ENCODE measurements at places on chromosomes 12 and 14.

- DNase-seq: no peak
Measured at GRCh38 chr12:91361864-91362263, 179.2 kb upstream of the DCN start.

DNA sequence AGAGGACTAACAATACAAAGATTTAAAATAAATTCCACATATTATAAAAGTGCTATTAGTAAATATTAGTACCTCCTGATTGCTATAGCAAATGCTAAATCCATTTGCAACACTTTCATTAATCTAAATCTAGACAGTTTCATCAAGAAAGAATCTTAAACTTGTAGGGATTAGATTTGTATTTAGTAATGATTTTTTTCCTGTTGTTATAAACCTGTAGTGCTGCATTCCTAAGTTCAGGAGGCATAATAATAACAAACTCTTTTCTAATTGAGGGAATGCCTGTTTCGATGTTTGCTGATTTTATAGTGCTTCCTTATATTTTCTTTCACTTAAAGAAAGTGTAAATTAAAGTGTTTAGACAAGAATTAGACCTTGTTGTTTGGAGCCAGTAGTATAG is 166.1 kb downstream of the FOXA1 start:
- DNase-seq: no peak

DNA sequence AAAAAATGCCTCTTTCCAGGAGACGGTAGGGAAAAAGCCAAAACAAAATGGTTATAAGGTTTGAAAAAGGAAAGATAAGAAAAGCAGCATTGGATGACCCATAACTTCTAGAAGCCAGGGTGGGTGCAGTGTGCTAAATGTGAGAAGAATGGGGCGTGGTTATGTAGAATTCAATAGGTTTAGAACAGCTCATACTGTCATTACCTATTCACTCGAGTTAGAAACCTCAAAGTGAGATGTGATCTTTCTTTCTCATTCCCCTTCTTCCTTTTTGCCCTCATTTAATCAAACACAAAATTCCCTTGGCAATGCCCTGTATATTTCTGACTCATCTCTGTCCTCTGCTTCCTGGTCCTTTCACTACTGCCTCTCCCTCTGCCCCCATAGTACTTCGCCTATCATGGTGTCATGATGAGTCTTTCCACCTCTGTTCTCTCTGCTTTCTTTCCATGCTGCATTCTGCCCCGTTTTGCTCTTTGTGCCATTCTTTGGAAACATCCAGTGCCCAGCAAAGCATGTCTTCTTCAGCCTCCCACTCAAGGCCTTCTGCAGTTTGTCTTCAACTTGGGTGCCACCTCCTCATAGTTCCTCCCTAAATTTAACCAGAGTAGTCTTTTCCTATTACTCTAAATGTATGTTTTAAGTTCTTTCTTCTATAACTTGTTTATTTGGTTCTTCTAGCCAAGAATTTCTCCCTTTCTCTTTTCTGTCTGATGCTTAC is 496.3 kb downstream of the NRXN3 start:
- no peak for DNase-seq

- peak; percentile 7 for DNase-seq
Measured at GRCh38 chr14:67514650-67515385, 18.3 kb upstream of the PLEKHH1 start.

DNA sequence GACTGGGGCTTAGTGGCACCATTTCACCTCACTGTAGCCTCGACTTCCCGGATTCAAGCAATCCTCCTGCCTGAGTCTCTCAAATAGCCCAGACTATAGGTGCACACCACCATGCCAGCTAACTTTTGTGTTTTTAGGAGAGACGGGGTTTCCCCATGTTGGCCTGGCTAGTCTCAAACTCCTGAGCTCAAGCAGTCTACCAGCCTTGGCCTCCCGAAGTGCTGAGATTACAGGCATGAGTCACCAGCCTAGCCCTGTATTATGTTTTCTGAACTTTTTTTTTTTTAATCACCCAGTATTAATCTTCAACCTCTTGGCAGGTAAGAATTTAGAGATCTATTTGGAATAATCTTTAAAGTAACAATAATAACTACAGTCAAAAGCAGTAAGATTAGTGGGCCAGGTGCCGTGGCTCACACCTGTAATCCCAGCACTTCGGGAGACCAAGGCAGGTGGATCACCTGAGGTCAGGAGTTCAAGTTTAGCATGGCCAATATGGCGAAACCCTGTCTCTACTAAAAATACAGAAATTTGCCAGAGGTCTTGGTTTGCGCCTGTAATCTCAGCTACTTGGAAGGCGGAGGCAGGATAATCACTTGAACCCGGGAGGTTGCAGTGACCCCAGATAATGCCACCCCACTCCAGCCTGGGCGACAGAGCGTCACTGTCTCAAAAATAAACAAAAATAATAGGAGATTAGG is 8.6 kb downstream of the NANOG start:
- no peak for DNase-seq

DNA sequence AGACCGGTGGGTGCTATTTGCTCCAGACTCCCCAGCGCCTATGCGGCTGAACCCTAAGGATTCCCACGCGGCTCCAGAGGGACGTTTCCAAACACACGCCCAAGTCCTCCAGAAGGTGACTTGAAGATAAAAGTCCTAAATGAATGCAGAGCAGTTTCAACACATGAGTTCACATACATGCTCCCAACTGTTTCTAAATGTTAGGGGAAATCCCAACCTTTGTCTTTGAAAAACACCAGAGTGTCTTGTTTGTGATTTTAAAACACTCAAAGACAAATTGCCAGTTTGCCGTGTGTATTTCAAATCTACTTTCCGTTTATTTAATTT is 252.9 kb upstream of the SFSWAP start:
- no peak for DNase-seq

- DNase-seq: no peak
Measured at GRCh38 chr14:60381909-60382308, 104.0 kb downstream of the C14orf39 start.

GRCh38 chr12:58801986-58802385 is 118.3 kb downstream of the LRIG3 start:
- no peak for DNase-seq
